HEK293T (cell line): ENCODE measurements at places on chromosomes 5 and 9.

GRCh38 chr5:7753181-7753580 is 97.8 kb downstream of the CFAP90 start:
- no peak for DNase-seq

DNA sequence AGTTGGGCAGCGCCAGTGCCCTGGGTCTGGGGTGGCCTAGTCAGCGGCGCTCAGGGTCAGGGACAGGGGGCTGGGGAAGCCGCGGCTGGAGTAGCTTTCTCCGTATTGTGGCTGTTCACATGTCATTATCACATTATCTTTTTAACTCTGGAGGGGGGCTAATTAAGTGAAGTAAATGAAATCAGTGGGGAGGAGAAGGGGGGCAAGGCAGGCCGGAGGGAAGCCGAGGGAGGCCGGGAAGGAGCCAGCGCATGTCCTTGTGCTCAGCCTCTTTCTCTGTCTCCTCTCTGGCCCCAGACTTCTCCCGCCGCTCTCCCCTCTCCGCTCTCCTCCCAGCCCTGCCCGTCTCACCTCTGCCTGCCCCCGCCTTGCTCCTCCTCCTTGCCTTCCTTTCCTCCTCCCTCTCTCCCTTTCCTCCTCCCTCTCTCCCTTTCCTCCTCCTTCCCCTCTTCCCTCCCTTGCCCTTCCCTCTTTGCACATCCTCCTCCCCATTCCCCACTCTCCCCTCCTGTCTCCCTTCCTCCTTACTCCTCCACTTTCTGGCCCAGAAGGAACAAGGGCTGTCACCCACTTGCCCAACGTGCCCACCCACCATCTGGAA is 38.7 kb downstream of the ASS1 start:
- no peak for DNase-seq

DNA sequence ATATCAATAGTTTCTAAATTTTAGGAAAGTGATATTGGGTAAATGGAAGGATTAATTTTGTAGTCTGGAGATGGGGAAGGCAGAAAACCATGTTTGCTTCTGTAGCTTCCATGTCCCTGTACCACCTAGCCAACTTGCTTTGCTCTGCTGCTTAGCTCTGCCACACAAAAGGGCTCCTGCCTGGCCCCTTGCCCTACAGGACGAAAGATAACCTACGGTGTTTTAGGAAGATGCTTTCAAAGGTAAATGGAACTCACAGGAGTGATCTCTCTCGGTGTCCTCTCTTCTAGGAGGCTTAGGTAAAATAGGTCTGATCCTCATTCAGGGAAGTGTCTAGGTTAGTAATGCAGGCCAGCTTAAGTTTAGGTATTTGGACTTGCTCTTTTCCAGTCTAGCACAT is 37.8 kb upstream of the DMXL1 start:
- DNase-seq = no peak

DNA sequence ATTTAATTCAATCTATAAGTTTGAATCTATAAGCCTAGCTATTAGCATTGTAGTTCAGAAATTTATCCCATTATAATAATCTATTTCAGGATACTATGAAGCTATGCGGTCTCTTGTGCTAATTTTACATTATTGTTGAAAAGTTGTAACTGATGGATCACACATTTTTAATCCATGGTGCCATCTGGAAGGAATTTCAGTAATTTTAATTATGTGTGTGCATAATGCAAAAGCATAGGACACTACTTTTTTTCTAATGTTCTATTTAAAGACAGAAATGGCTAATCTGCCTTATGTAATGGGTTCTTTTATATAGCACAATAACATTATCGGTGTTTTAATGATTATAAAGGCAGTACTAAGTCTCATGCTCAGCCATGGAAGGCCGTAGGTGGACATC is 90.6 kb downstream of the HOMER1 start:
- no peak for DNase-seq

- DNase-seq = no peak
Observed at GRCh38 chr5:109413458-109413857, 3.7 kb upstream of the PJA2 start.

DNA sequence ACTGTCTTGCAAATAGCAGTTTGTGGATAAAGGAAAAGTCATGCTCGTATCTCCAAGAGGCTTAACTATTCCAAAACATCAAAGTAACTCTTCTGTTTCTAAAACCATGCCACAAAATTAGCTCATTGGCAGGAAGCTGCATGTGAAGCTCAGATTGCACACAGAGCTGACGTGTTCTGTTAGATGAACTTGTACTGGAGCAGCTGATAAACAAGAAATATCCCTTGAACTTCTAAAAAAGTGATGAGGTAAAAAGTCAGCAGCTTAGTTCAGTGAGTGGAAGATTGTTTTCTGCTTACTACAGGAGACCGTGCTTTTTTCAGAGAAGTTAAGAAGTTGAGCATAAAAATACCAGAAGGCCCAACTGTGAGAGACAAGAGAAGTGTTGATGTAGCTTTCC is 113.2 kb downstream of the SLC12A2 start:
- no peak for DNase-seq

DNA sequence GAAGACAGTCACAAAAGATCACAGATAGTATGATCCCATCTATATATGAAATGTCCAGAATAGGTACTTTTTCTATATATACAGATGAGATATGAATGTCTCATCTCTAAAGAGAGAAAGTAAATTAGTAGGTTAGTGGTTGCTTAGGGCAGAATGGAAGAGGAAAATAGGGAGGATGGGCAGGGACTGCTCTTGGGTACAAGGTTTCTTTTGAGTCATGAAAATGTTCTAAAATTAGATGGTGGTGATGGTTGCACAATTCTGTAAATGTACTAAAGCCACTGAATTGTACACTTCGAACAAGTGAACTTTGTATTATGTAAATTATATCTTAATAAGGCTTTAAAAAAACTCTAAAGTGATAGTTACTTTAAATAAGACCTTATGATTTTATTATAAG is 59.6 kb upstream of the GRAMD2B start:
- DNase-seq = no peak

DNA sequence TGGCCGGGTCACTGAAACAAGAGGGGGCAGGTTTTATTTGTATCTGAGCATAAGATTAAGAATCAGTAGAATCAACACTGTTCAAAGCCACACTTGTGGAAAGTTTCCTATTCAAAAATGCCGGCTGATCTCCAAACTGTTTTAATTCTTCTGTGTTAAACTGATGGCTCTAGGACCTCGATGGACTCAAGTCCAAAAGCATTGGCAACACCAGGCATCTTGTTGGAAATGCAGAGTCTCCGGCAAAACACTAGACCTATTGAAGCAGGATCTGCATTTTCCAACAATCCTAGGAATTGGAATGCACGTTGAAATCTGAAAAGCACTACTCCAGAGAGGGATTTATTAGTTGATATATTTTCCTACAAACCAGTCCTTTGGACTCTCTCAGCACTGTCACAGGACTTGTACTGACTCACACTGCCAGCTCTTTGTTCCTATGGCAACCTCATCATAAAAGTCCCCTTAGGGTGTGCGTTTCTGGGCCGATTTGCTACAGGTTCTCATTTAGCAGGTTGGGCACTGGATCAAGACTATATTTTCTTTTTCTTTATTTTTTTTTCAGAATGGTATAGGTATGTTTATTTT is 48.1 kb upstream of the PCA3 start:
- DNase-seq = peak; percentile 25

- DNase-seq = no peak
Observed at GRCh38 chr5:54313311-54314270, 3.2 kb upstream of the ARL15 start.
